Activated CD4-positive, alpha-beta T cell treated with anti-CD3 and anti-CD28 coated beads, Interleukin-2, Interleukin-4, amounts not matched to agents 100 ng/mL and 50 ng/mL, durations not matched to agents 16 hours and 8 hours (primary cell): ENCODE measurements at places on chromosomes 13 and 19.
A peak's percentile ranks its signal among the peaks of the same experiment; 100 is the strongest.

GRCh38 chr19:49499030-49499670, 2.9 kb downstream of the RPS11 start:
- DNase-seq, result no peak

DNA sequence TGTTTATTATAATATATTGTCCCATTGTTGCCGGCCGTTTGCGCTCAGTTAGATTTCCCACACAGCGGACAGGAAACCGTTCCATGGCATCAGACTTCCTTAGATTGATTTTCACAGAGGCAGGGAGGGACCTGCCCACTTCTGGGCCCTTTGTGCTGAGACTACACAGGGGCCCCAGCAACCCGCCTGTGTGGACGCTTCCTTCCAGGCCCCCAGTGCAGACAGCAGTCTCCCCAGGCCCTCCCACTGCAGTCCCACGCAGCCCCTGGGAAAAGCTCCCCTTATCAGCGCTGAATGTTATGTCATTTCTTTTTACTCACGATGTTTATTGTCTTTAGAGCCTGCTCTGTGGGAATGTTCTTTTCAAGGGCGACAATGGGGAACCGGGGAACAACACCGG, 351.7 kb upstream of the ARGLU1 start:
- no peak for DNase-seq

GRCh38 chr13:50914848-50915247, 5.3 kb downstream of the RNASEH2B start:
- DNase-seq, result peak; percentile 55

DNA sequence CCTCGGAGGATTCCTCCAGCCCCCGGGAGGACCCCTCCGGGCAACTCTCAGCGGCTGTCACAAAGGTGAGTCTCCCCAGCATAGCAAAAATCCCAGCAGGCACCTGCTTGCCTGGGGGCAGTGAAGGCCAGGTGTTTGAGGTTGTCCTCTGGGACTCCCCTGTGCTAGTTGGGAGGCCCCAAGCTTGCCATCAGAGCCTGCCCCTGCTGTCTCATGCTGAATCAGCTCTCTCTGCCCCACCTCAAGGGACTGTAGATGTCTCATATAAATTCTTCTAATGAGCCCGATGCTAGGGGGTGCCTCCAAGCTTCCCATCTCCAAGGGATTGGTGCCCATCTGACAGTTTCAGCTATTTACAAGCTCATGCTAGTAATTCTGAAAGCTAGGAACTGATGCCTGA, 53.6 kb downstream of the NWD1 start:
- DNase-seq, result no peak

DNA sequence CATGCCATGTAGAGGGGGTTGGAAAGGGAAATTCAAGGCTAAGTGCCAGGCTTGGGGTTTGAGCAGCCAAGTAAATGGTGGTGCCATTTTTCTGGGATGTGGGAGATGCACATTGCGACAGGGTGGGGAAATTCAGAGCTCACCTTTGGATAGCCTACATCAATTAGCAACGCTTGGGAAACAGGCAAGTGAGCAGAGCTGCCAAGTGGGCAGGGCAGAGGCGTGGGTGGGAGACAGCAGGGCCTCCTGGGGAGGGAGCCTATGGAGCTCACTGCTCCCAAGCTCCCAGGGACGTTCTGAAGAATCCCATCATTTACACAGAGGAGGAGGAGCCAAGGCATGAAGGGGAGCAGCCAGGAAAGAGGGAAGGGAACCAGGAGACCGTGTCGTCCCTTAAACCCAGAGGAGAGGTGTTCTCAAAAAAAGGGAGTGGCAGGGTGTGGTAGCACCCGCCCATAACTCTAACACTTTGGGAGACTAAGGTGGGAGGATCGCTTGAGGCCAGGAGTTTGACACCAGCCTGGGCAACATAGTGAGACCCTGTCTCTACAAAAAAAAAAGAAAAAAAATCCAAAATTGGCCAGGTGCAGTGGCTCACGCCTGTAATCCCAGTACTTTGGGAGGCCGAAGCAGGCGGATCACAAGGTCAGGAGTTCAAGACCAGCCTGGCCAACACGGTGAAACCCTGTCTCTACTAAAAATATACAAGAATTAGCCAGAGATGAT, 11.5 kb upstream of the CCNE1 start:
- no peak for DNase-seq

GRCh38 chr19:32233885-32234284, 111.5 kb upstream of the ZNF507 start:
- no peak for DNase-seq

GRCh38 chr13:86383151-86383550, 583.9 kb upstream of the SLITRK6 start:
- DNase-seq, result no peak

DNA sequence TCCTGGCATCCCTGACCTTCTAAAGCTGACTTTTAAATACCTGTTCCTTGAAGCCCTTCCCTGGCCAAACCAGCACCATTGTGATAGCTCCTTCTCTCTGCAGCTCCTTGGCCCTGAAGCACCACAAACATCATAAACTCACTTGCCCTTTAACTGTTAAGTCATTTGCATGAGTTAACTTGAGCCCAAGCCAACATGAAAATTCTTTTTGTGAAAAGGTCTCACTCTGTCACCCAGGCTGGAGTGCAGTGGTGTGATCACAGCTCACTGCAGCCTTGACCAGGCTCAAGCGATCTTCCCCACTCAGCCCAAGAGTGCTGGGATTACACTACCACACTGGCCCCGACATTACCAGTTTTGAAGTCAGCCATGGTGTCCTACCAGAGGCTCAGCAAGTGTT, 87.8 kb downstream of the ZIC5 start:
- DNase-seq, result no peak

DNA sequence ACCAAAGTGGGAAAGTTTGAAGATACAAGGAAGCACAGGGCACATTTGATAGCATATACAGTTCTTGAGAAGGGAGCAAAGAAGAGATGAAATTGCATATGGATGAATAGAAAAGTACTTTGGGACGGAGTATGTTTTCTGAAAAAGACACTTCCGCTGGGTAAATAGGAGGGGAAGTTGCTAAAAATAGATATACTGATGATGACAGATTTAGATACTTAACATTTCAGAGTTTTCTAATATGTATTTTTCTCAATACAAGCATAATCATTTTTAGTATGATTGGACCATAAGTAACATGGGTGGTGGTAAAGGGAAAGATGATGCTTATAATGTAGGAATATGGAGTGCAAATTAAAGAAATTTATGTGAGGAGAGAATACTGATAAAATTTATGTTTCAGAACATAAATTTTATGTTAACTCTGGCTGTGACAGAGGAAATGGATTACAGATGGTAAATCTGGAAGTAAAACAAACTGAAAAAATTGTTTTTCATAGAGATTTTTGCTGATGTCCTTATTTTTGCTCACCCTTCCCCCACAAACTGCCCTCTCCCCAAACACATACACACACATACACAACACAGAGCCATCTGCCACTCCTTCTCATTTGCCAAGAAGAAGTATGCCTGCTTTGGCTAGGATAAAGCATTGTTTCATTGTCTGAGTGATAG, 583.9 kb upstream of the MIR17HG start:
- DNase-seq, result no peak

DNA sequence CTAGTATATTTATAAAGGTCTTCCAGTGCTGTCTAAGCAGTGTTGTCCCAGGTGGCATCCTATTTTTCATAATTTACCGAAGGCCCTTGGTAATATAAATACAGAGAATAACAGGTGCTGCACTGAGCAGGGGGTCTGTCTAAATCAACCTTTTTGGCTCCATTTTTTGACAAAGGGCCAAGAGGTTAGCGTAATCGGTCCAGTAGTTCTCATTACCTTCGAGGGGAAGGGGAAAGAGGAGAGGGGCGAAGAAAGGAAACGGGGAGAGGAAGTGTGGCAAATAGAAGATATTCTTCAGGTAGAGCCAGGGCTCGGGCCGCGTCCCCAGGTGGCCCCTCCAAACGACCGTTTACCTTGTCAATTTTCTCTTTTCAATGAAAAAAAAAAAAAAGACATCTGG, 749 bp upstream of the PAN3 start:
- DNase-seq, result no peak

GRCh38 chr13:26377038-26377437, 123.1 kb downstream of the CDK8 start:
- DNase-seq, result no peak

GRCh38 chr13:24032252-24032651, 128.3 kb upstream of the SPATA13 start:
- DNase-seq, result no peak

- DNase-seq, result no peak
Observed at GRCh38 chr19:18783958-18784785, 6.9 kb downstream of the COMP start.

DNA sequence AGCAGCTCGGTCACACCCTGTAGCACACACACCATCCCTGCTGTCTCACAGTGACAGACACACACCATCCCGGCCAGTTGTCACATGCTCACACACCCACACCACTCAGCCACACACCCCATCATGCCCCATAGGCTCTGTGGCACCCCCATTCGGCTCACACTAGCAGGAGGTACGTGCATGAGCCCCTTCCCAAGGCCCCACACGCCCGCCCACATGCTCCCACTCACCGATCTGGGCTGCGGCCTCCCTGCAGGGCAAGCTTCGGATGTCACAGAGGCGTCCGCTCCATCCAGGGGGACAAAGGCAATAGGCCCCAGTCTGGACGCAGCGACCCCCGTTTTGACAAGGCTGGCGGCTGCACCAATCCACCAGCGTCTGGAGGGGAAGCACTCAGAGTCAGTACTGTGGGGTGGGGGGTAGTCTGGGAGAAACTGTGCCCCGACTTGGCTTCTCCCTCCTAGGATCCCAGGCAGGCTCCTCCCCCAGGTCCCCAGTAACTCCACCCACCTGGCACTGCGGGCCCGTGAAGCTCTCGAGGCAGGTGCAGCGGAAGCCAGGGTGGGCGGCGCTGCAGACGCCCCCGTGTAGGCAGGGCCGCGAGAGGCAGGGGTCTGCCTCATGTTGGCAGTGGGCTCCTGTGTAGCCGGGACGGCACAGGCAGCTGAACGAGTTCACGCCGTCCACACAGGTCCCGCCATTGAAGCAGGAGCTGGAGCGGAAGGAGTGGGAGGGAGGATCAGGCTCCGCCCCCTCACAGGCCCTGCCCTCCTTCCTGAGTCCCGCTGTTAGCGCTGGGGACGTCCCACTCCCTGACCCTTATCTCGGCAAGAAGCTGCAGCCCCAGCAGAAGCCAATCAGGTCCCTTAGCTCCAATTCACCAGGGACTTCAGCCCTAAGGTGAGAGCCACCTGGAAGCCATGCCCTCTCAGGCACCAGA, 20.1 kb downstream of the NOTCH3 start:
- DNase-seq, result no peak

GRCh38 chr13:75803164-75803611, 167.1 kb downstream of the LMO7 start:
- no peak for DNase-seq

DNA sequence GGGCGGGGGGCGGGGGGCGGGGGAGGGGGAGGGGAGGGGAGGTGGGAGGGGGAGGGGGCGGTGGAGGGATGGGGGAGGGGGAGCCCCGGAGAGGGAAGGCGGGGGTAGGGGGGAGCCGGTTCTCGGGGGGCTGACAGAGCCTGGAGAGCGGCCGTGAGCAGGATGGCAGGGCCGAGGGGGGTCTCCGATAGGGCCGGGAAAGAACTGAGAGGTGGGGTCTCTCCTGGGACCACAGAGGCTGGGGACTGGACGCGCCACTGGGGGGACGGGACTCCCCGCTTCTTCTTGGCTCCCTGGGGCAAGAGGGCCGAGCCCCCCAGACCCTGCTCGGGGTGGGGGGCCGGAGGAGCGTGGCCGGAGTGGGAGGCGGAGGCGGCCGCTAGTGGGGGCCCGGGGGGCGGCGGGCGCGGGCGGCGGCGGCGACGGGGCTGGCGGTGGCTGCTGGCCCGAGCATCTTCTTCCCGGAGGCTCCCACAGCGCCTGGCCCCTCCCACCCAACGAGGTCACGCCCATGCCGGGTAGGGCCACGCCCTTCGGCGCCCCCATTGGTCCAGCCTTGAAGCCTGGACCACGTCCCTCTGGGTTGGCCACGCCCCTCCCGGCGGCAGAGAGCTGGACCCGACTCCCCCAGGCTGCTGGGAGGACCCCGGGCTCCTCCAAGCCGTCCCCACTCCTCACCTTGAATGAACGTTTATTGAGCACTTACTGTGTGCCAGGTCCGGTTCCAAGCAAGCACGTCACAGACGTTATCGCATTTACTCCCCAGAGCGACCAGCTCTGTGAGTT, at the start of gene NOVA2:
TSS of gene NOVA2 (minus strand) at position 313 of the 786 bp plus-strand sequence. CDS start 514 bp downstream, outside the sequence.
- peak; percentile 46 for DNase-seq

GRCh38 chr19:24000656-24001055, 86.0 kb downstream of the ZNF726 start:
- DNase-seq, result no peak

DNA sequence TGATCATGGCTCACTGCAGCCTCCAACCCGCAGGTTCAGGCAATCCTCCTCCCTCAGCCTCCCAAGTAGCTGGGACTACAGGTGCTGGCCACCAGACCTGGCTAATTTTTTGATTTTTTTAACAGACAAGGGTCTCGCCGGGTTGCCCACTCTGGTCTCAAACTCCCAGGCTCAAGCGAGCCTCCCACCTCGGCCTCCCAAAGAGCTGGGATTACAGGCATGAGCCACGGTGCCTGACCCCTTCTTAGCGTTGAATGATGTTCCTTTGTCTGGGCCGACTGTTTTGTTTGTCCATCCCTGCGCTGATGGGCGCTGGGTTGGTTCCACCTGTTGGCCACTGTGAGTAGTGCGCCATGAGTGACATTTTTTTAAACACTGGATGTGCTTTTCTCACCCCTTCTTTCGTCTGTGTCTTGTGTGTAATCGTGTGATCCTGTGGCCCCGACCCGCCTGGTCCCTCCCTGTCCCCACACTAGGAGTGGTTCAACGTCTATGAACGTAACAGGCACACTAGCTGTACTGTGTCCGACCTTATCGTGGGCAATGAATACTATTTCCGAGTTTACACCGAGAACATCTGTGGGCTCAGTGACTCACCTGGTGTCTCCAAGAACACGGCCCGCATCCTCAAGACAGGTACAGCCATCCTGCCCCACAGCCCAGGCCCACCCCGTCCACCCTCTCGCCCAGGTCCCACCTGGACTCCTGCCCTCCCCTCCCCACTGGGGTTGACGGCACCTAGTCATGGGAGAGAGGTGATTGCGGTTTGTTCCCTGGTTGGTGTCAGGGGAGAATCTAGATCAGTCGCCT, 15.0 kb upstream of the EMC10 start:
- DNase-seq, result peak; percentile 73

DNA sequence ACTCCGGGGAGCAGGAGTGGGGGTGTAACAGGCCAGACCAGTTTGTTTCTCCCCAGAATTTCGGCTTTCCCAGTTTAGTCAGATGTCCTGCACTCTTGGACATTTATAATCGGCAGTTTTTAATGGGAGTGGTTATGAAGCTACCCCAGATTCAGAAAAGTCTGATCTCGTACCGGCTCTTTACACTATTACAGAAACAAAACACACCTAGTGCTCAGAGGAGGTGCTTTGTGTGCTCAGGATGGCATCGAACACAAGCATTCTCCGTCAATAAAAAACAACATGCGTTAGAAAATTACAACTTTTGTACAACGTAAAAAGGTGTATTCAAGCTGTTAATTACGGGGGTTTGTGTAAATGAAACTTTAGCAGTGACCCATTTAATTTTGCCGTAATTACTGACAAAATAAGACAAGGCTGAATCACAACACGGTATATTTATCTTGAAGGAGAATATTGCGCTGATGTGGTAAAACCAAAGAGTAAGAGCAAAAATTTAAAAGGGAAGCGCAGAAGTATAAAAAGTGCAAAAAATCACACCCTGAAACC, 6.6 kb upstream of the SOX1 start:
- DNase-seq, result no peak

GRCh38 chr13:78398743-78399410, 204.5 kb downstream of the POU4F1 start:
- DNase-seq, result no peak

GRCh38 chr19:15393963-15394362, 14.4 kb upstream of the AKAP8 start:
- no peak for DNase-seq

- DNase-seq, result no peak
Observed at GRCh38 chr13:33125821-33126570, 109.8 kb downstream of the KL start.
